ENCODE measurements at places on chromosomes 1 and 21.

- DNase-seq, result no peak
Observed at GRCh38 chr1:162390396-162391185, 9.1 kb downstream of the C1orf226 start.

GRCh38 chr1:64623750-64624191 lies 121.1 kb upstream of the RAVER2 start:
- no peak for DNase-seq

DNA sequence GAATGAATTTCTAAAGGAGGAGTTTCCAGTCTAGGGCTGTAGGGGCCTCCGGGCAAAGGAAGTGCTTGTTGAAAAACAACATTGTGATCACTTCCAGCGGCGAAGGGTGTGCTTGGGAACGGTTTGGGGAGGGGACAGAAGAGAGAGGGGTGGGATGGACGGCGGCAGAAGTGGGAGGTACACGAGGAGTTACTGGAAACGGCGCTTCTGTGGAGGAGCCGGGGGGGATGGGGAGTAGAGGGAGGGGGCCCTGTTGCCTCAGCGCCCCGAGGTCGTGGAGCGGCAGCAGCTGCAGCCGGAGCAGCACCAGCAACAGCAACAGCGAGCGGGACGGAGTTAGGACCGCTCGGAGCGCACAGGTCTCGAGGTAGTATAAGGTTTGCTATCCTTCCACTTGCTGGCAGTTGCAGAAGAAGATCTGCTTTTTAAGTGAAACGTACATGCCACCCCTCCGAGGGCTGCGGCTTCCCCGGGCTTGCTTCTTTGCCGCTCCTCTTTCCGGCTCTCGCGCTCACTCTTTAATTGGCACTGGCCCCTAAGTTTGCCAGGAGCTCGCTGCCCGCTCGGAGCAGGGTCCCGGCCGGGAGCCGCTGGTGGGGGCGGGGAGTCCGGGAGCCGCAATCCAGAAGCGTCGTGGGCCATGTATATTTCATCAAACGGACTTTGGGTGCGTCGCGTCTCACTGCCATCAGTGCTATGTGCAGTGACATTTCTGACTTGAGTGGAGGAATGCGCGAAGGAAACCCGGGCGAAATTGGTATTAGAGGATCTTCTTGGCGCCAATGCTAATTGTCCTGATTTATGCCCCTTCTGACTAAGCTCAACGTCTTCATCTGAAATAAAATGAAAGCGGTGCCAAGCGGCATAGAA lies 771 bp upstream of the NTNG1 start:
- DNase-seq, result no peak

DNA sequence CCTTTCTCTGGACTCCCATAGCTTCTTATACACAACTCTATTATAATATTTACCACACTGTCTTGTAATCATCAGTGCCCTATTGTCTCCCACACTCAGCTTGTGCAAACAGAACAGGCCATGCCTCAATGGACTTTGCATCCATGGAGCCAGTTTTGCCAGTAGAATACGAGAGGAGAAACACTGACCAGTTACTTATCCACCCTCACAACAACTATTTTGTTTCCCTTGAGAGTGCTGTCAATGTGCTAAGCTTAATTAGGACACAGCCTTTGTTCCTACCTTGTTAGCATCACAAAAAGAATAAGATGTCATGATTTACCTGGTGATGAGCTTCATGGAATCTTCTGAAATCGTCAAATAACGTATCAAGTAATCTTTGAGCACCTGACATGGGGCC lies 18.1 kb upstream of the LRRC52 start:
- DNase-seq, result no peak

GRCh38 chr21:15221799-15222386 lies 157.1 kb upstream of the NRIP1 start:
- no peak for DNase-seq

GRCh38 chr1:72253132-72253531 lies 29.2 kb downstream of the NEGR1 start:
- DNase-seq, result no peak

- DNase-seq, result no peak
Observed at GRCh38 chr1:71753746-71754145, 528.6 kb downstream of the NEGR1 start.

GRCh38 chr1:183933528-183934179 lies 103.9 kb downstream of the COLGALT2 start:
- DNase-seq, result no peak

GRCh38 chr1:31886866-31887265 lies 51.3 kb downstream of the PTP4A2 start:
- DNase-seq, result no peak

- no peak for DNase-seq
Observed at GRCh38 chr1:64526312-64526711, 56.4 kb downstream of the CACHD1 start.

- no peak for DNase-seq
Observed at GRCh38 chr1:20432891-20433290, 53.1 kb downstream of the CAMK2N1 start.
